Stomach (tissue), 19 donors: ENCODE measurements at places on chromosomes 7 and 10. TPM values are rescaled to one million over a fixed set of nuclear protein-coding genes. Genes with fewer than 3 reads are reported as not detected.

The LRGUK gene
- 1.5 TPM for total RNA-seq

The C10orf95 gene
- 8.0 TPM for total RNA-seq

The ADIRF gene
- 27.2 TPM for total RNA-seq

GRCh38 chr7:130970696-130971095, 236.7 kb upstream of the KLF14 start:
- DNase-seq: no peak

- peak; percentile 35 for DNase-seq
Measured at GRCh38 chr7:71145906-71146901, 14.3 kb downstream of the GALNT17 start.
